Nucleus accumbens (tissue), 56 donors: ENCODE measurements at places on chromosomes 3 and 15.

- DNase-seq = no peak
These were observed 21.0 kb upstream of the ATG7 start for GRCh38 chr3:11250902-11251806.

GRCh38 chr3:122942239-122942638 is 85.3 kb downstream of the SEMA5B start:
- no peak for DNase-seq

DNA sequence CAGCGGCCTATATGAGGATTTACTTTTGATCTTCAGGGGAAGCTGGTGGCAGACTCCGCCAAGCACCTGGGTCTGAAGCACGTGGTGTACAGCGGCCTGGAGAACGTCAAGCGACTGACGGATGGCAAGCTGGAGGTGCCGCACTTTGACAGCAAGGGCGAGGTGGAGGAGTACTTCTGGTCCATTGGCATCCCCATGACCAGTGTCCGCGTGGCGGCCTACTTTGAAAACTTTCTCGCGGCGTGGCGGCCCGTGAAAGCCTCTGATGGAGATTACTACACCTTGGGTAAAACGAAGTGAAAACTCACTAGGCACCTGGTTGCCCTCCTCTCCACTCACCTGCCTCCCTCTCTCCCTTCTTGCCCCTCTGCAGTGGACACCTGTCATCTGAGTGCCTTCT is 33.8 kb upstream of the TRA2B start:
- DNase-seq = no peak

- DNase-seq = no peak
These were observed 40.1 kb upstream of the MUC13 start for GRCh38 chr3:124974691-124975090.

- DNase-seq = no peak
These were observed 80.7 kb upstream of the PCSK6 start for GRCh38 chr15:101570241-101570640.

- no peak for DNase-seq
These were observed 59.5 kb upstream of the TIPARP start for GRCh38 chr3:156614642-156615511.

- no peak for DNase-seq
These were observed 22.7 kb downstream of the KLHL6 start for GRCh38 chr3:183532620-183533411.
